NCI-H1694 (cell line): ENCODE measurements at places on chromosomes 7 and 10.
A peak's percentile ranks its signal among the peaks of the same experiment; 100 is the strongest.

- peak; percentile 98 for DNase-seq
These were observed 190.9 kb downstream of the REEP3 start for GRCh38 chr10:63711867-63712716.

DNA sequence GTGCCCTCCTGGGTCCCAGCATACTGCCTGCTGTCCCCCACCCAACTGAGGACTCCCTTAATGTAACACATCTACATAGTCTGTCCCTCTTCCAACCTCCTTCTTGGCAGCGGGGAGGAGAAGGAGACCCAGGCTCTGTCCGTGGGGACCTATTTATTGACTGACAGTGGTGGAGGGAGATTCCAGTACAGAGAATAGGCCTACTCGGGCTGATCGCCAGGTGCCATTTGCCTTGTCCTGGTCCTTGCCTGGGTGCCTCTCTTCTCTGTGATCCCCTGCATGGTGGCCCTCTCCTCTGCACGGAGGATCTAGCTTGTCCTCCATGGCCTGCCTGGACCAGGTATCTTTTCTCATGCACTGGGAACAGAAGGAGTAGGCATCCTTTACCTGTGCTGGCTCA lies 17.0 kb downstream of the GHRHR start:
- no peak for DNase-seq

DNA sequence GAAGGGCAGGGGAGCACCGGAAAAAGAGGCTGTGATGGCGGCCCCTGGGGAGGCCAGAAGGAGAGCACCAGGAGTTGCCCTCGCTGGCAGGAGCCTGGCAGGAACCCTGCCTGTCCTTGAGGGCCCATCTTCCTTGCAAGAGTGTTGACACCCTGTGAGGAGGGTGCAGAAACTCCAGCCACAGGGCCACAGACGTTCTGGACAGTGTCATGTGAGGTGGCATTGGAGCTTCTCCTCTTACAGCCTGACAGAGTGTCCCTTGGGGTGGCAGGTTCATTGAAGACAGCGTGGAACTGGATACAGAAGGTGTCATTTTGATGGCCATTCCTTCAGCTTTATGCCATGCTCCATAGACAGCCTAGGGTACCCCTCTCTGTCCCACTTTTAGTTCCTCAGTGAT lies 54.2 kb downstream of the RBM20 start:
- no peak for DNase-seq

DNA sequence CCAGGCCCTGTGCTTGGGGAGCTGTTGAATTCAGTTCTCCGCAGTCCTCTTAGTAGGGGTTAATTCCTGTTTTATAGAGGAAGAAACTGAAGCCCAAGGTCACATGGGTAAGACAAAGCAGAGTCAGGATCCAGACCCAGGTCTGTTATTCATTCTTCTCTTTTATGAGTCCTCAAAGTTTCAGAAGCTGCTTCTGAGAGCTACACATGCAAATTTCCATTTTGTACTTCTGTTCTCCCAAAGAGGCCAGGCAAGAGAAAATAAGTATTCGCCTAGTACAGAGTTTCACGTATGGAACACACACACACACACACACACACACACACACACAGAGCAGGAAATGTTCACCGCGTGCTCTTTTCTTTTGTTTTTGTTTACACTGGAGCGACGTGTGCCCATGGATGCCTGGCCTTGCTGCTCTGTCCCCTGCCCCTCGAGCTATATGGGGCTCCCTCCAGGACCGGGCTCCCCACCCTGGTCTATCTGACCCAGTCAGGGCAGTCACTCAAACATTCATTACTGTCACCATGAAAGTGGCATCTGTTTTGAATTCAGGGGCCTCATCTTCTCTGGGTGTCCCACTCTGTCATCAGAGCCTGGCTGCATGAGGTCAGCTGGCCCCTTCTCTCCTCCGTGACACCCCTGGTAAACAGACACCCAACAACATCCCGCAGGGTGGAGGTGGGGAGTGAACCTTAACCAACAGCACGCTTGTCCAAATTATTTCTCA lies 84.4 kb downstream of the TNS3 start:
- DNase-seq = no peak

DNA sequence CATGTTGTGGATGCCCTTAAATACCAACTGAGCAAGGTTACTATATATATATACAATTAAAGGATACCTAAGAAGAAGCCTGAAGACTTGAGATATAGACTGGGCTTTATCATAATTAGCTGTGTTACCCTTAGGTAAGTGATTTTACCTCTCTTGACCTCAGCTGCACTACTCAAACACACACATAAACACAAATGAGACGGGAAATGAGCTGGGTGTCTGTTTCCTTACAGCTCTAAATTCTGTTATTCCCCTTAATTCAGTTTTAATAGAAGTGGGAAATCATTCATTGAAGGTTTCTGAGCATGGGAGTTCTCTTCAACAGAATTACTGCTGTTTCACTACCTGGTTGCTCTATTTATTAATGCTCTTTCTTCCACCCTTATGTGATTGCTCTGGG lies 60.7 kb downstream of the GBF1 start:
- DNase-seq = no peak

GRCh38 chr10:11685787-11686218 lies 56.4 kb upstream of the ECHDC3 start:
- DNase-seq = no peak
